LHCN-M2 (cell line): ENCODE measurements at places on chromosomes 16 and 17. TPM values are rescaled to one million over a fixed set of nuclear protein-coding genes. Genes with fewer than 3 reads are reported as not detected.

The MT2A gene
- 632 and 1,404 TPM in 2 replicates for total RNA-seq

The CCL2 gene
- total RNA-seq = not detected in 2 replicates

The CCL14 gene
- total RNA-seq = not detected in 2 replicates

The ZNF624 gene
- 5.3 and 5.7 TPM in 2 replicates for total RNA-seq

The ELMO3 gene
- 1.8 and 1.9 TPM in 2 replicates for total RNA-seq

The KIFC3 gene
- total RNA-seq = 76.8 and 77.4 TPM in 2 replicates

The NRN1L gene
- not detected in 2 replicates for total RNA-seq

The GJD3 gene
- not detected in 2 replicates for total RNA-seq

The CCT6B gene
- total RNA-seq = 1.8 and 2.0 TPM in 2 replicates

The GP1BA gene
- not detected in 2 replicates for total RNA-seq

The MYH2 gene
- total RNA-seq = 0.06 and 0.11 TPM in 2 replicates

The DRC3 gene
- total RNA-seq = 0.06 and 1.1 TPM in 2 replicates

GRCh38 chr16:13995194-13995593 is 75.2 kb downstream of the ERCC4 start:
- no peak for DNase-seq

DNA sequence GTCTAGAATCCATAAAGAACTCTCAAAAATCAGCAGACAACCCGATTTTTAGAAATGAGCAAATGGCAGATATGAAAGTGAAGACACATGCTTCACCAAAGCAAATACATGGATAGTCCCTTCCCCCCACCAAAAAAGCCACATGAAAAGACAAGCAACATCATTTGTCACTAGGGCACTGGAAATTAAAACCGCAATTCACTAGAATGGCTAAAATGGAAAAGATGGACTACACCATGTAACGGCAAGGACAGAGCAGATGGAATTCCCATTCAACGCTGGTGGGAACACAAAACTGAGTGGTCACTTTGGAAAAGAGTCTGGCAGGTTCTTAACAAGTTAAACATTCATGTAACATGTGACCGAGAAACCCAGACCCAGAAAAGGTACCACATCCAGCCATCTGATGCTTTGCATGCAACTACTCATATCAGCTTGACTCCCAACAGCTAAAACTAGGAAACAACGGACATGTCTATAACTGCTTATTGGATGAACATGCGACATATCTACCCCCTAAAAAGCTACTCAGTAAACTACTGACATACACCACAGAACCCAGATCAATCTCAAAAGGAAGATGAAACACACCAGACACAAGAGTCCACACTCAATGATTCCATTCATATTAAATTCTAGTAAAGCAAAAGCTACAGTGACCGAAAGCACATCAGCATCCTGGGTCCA is 132.6 kb downstream of the ZNF778 start:
- DNase-seq = no peak

DNA sequence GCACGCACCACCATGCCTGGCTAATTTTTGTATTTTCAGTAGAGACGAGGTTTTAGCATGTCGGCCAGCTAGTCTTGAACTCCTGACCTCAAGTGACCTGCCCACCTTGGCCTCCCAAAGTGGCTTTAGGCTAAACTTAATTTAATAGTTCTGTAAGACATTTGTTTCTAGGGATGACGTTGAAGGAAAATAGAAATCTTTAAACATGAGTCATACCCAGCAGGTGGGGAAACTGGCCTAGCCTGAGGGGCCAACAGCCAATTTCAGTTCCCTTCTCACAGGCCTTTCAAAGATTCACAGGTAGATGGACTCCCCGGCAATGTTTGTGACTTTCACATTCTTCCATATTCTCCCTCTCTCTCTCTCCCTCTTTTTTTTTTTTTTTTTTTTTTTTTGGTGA is 18.1 kb upstream of the ITPRIPL2 start:
- no peak for DNase-seq

- DNase-seq = no peak
Observed at GRCh38 chr16:83577078-83577745, 230.6 kb upstream of the HSBP1 start.

DNA sequence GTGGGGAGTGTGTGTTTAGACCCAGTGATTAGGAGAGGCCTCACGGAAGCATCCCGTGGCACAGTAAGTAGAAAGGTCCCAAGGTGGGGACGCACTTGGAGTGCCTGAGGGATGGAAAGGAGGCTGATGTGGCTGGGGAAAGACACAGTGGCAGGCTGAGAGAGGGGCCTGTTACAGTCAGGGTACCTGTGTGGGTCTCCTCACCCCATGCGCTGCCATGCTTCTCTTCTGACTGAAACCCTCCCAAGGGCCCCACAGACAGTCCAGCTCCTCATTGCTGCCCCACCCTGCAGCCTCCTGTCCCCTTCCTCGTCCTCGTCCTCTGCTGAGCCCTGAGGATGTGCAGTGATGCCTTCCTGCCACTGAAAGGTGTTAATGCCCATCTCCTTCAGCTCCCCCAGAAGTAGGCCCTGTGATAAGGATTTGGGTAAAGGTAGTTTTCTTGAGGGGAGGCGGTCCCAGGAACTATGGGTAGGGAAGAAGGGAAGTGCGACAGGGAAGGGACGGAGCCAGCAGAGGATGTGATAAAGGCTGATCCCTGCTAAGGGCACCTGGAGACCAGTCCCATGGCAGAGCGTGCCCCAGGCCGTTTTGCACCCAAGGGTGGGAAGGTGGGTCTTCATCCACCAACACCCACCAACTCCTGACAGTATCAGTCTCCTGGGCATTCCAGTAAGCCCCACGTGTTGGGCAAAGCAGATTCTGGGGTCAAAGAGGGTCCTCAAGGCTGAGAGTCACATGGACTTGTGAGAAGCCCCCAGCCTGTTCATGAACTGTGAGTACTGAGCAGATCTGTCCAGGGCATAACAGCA is 237.2 kb downstream of the GSG1L start:
- DNase-seq = no peak

GRCh38 chr16:85148931-85149330 is 36.7 kb upstream of the CIBAR2 start:
- DNase-seq = peak; percentile 24

- peak; percentile 35 for DNase-seq
Observed at GRCh38 chr16:78163772-78164670, 64.6 kb downstream of the WWOX start.

DNA sequence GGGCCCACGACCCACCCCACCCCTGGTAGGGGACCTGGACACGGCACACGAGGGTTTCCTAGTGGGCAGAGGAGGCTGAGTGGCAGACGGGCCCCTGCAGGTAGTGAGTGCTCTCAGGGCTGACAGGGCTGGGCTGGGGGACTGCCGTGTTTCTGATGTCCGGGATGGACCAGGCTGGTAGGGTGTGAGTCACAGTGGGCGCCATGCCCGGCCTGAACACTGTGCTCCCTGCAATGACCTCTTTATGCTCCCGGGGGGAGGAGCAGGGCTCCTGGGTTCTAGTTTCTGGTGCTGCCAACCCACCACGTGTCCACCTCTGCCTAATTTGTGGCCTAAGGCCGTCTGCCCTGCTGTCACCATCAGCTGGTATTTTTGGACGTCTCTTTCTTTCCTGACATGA is 26.3 kb downstream of the ARHGAP23 start:
- DNase-seq = peak; percentile 93

DNA sequence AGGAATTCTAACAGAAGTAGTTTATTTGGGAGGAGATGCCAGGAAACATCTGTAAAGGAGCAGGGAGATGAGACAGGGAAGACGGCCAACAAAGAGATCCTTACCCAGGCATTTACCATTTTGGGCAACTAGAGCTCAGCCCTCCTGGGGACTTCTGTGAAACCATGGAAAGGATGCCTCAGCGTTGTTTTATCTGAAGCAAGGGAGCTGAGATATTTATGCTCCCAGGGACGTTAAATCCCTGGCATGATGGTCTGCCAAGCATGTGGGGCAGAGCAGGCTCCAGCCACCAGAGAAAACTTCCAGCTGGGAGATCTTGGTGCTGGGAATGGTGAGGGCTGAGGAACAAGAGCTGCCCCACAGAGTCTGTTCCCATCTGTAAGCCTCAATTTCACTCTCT is 114.8 kb upstream of the FOXF1 start:
- DNase-seq = no peak

DNA sequence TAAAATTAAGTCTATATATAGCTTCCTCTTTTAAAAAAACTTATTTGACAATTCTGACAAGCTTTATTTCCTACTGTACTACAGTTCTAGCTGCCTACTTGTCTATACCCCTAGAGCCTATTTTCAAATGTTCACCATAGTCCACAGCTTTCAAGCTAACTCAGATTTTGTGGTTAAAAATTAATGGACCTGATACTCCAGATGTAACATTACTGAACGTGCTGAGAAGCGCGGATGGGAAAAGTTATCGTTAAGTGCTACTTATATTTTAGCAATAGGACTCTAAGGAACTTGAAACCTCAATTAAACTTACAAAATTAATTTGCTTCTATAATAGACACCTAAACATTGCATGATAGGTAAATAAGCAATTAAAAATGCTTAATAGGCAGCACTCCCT is 31.2 kb downstream of the GNA13 start:
- DNase-seq = no peak

GRCh38 chr16:3305109-3306068 is at the start of the genes TIGD7 and ZNF75A:
Gene TIGD7 (minus strand): TSS chr16:3305430. CDS start chr16:3300614, 4,816 bp downstream.
Gene ZNF75A (plus strand): TSS chr16:3305497. CDS start chr16:3308429, 2,932 bp downstream.
- DNase-seq = peak; percentile 83

DNA sequence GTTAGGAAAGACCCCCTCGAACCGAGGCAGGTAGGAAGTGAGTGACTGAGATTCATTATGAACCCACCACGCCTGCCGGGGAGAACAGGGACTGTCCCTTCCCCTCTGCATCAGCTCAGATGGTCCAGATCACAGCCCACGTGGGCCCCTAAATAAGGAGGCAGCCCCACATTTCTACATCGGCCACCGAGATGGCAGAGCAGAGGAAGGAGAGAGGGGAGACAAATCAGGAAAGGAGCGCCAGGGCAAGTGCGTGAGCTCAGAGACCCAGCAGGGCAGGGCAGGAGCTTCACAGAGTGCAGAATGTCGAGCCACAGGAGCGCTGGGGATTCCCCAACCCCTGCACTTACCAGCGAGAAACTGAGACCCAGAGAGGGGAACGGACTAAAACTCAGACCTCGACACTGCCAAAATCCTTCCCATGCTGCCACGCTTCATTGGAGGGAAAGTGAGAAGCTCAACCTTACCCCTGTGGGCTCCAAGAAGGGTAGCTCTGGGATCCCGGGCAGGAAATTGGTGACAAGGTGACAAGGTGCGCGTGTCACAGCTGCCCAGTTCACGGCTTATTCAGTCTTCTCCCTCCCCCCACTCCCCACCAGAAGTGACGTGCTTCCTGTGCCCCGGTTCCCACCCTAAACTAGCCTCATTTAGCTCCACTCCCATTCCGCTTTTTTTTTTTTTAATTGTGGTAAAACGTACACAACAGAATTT is at the start of gene ICAM2:
Gene ICAM2 (minus strand): TSS at position 578 of the 711 bp plus-strand sequence. CDS start 13,942 bp downstream, outside the sequence.
- DNase-seq = no peak

GRCh38 chr17:79154446-79154845 is 79.8 kb downstream of the ENGASE start:
- no peak for DNase-seq

GRCh38 chr17:67080804-67081203 is 36.5 kb downstream of the CACNG1 start:
- no peak for DNase-seq

GRCh38 chr17:40734018-40734417 is 21.1 kb downstream of the KRT25 start:
- DNase-seq = no peak

DNA sequence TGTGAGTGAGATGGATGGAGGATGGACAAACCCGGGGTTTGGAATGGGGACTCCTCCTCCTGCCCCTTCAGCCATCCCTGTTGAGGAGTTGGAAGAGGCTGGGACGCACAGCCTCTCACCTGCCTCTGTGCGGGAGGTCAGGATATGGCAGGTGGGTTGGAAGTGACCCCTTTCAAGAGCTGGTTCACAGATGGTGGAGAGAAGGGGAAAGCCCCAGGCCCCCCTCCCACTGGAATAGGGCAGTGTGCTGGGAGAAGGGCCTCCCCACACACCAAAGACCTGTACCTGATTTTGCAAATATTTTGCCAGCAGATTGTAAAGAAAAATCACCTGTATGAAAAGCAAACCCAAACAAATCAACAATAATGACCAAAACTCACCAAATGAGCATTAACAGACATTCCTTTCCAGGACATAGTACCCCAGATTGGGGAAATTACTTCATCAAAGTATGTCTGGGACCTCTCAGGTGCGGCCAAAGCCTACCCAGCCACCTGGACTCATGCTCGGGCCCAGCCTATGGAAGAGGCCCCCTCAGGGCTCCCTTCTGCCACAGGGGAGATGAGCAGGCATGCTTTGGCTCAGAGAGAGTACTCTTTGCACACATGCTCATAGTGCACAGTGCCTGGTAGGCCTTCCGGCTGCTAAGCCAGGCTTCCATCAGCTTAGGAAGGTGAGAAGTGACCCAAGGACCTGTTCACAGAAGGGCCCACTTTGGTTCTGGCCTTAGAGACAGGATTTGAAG is 7.8 kb downstream of the SLC47A2 start:
- DNase-seq = no peak

DNA sequence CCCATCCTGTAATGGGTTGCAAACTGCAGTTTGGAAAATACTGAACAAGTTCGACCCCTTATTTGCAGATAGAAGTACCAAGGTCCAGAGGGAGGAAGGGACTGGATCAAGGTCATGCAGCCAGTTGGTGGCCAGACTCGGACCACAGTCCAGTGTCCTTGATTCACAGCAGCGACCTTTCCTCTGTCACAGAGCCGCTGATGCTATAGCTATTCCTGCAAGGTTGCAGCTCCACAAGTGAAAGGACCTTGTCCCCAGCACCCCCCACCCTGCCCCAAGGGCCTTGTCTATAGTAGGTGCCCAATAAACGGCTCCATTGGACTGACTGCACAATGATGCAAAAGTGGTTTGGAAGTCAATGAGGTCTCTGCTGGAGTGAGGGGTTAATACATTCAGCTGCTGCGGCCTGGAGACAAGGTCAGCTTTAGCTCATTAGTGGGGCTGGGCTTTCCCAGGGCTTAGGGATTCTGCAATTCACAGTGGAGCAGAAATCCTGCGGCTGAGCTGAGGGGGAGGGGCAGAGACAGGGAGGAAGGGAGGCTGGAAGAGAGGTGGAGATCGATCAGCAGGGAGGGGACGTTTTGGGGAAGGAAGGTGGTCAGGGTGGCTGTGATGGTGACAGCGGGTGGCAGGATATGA is 13.4 kb upstream of the CRHR1 start:
- DNase-seq = no peak
